ENCODE measurements at places on chromosomes 16 and 17.

DNA sequence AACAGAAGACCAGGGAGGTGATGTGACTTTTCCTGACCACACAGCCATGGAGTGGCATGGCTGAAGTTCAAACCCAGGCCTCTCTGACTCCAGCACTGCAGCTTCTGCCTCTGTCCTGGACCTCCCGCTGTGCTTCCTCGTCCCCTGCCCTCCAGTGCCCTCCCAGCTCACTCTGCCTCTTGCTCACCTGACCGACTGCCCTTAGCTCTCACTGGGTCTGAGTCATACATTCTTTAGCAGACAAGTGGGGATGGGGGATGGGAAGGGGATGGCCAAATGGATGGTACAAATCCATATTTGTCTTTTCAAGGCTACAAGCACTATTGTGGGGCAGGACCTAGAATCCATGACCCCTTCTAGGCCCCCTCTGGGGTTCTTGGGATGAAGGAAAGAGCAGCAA, 33.0 kb downstream of the PITPNM3 start:
- DNase-seq: no peak

GRCh38 chr16:79257953-79258490, 342.5 kb downstream of the MAF start:
- DNase-seq: no peak

DNA sequence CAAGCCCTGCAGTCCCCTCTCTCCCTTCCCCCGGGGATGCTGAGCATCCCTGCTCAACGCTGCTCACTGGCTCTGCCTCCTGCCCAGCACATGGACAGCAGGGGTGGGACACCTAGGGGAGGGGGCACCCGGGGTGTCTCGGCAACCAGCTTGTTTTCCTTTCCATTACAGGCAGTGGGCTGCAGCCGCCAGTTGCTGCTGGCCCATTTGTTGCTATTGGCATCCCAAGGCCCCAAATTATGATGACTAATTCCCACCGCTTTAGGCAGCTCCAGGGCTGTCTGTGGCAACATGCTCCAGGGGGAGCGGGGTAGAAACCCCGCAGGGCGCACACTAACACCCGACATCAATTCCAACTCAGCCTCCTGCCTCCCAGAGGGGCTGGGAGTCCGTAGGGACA, 4.9 kb downstream of the SDK2 start:
- DNase-seq: no peak

DNA sequence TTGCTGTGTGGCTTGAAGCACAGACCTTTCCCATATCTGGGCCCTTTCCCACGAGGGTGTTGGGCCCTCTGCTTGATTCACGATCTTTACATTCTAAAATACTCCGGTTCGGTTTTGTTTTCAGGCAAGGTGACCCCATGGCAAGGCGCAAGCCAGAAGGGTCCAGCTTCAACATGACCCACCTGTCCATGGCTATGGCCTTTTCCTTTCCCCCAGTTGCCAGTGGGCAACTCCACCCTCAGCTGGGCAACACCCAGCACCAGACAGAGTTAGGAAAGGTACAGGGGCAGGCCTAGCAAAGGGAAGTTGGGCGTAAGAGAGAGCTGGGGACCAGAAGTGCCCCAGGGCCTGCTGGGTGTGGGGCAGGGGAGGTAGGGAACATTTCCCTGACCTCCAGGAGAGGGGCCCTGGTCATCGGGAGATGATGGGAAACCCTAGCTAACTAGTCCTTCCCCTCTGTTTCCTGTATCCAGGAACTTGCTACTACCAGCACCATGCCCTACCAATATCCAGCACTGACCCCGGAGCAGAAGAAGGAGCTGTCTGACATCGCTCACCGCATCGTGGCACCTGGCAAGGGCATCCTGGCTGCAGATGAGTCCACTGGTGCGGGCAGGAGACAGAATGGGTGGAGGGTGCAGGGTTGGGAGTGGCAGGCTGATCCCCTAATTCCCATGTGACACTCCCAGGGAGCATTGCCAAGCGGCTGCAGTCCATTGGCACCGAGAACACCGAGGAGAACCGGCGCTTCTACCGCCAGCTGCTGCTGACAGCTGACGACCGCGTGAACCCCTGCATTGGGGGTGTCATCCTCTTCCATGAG, 1.4 kb downstream of the ALDOA start:
- DNase-seq: no peak

DNA sequence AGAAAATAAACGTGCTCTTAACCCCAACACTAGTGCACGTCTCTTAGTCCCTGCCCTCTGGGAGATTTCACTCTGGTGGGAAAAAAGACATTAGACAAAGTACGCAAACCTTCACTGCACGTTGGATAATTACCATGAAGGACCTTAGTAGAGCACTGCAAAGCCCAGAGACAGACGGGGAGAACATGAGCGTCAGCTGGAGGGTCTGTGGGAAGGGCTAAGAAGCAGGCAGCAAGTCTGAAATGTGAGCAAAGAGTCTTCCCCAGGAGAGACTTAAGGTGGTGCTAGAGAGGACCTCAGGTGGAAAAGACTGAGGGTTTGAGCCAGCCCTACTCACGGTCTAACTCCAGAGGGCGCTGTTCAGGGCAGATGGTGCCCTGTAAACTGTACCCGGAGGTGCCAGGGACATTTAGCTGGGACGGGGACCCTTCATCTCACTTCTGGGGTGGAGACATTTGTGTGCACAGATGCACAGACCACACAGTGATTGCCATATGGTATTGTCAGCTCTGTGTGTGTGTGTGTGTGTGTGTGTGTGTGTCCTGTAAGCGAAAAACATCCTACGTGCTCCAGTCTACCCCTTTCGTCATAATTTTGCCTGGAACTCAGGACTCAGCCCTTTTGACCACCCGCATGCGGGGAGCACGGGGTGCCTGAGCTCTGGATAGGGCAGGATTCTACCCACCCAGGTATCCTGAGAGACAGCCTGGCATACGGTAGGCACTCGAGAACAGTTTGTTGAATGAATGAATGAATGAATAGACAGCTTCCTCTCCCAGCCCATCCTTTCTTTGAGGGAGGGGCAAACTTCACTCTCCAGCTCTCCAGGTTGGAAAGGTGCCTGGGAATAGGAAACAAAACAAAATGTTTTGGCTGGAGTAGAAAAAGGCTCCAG, 10.1 kb upstream of the STAC2 start:
- no peak for DNase-seq

GRCh38 chr17:51533821-51534220, 273.5 kb downstream of the UTP18 start:
- peak; percentile 14 for DNase-seq

GRCh38 chr17:3890082-3890877, 2.6 kb downstream of the CAMKK1 start:
- no peak for DNase-seq

DNA sequence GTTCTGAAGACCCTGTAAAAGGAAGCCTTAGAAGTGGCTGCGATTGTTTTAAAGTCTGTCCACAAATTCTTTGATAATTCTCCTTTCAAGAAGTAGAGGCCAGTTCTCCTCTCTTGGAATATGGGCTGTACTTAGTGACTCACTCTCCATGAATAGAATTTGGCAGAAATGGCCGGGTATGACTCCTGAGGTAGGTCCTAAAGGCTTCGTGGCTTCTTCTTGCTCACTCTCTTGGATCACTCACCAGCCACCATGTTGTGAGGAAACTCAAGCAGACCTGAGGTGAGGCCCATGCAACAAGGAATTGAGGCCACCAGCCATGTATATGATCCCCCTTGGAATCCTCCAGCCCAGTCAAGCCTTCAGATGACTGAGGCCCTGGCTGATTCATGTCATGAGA, 75.8 kb downstream of the WWOX start:
- no peak for DNase-seq

GRCh38 chr17:33499040-33499439, 205.9 kb upstream of the ASIC2 start:
- DNase-seq: no peak

DNA sequence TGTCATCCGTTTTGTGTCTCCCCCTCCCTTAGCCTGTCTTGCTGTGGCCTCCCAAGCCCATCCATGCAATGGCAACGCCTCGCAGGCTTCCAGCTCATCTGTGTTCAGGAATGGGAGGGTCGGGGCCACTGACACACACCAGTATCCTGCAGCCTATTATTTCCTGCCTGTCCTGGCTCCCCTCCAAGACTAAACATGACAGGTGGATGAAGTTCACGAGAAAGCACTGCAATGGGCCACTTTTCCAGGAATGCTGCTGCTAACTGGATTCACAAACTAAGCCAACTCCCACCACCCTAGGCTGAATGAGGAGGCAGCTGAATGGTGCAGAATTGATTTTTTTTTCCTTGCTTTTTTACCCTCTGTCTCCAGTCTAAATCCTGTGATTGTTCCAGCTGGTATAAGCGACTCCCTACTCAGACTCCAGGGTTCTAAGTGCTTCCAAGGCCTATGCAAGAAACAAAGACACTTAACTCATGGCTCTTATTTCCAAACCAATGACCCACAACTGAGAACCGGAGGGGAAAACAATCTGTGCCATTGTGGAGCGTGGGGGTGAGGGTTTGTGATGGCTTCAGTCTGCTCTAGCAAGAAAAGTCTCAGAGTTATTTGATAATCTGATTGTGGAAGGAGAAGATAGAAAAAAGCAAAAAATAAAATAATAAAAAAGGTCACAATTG, 23.3 kb downstream of the TMEM100 start:
- peak; percentile 71 for DNase-seq

DNA sequence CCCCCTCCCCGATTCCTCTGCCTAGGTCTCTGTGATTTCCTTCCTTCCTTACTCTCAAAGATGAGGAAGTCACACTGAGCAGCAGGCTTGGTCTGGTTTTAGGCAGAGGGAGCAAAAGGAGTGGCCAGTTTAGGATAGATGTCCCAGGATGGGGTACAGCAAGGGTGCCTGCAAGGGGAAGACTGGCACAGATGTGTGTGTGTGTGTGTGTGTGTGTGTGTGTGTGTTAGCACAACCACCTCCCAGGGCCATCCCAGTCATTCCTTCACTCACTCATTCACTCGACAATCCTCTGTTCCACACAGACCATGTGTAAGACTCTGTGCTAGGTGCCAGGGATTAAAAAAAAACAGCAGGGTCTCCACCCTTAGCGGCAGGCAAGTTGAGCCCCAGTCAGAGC, 35.9 kb downstream of the TMEM132E start:
- DNase-seq: no peak

GRCh38 chr17:81542431-81543338, 9.5 kb downstream of the FAAP100 start:
- DNase-seq: no peak

DNA sequence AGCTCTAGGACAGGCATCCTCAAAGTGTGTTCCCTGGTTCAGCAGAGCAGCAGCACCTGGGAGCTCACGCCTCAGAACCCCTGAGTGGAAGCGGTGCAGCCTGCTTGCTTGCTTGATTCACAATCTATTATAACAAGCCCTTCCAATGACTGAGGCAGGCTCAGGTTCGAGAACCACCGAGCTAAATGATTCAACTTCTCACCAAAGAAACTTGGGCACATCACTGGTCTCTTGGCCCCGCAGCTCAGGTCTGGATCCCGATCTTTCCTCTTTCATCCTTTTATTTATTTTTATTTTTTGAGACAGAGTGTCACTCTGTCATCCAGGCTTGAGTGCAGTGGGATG, 24.5 kb downstream of the CLUH start:
- no peak for DNase-seq

GRCh38 chr16:51453251-51453650, 302.2 kb upstream of the SALL1 start:
- no peak for DNase-seq

GRCh38 chr17:8029121-8029520, 9.7 kb upstream of the ALOX15B start:
- DNase-seq: no peak

DNA sequence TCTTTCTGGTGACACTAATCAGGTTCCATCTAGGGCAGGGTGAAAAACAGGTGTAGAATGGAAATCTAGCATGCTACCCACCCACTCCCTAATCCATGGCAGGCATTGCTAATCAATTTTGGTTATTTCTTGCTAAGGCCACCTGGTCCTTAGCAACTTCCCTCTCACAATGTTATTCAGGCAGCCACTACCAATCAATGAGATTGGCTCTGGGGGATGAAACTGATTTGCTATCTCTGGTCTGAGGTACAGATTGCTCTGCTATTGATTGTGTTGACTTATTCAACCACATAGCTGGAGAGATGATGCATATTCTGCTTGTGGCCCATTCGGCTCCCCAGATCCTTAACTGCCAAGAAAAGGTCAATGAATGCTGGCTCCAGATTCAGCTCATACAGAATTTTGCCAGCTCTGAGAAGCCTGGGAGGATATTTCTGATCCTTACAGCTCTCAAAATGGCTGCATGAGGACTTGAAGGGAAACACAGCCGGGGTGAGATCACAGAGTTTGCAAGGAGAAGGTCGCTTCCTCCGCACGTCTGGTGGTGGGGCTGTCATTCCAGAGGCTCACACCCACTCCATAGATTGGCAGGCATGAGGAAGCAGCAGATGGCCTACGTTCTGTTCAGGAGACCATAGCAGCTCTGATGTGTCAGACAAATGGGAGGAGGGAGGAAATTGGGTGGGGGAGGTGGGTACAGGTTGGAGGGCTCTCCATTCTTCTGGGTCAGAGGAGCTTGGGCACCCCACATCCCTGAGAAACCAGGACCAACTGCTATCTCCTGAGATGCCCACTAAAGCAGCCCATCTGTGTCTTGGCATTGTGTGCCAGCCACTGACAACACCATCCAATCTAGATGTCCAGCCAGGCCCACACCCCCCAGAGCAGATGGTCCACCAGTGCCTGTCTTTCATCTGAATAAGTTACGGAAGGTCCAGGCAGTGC, 22.3 kb downstream of the SEZ6 start:
- no peak for DNase-seq

DNA sequence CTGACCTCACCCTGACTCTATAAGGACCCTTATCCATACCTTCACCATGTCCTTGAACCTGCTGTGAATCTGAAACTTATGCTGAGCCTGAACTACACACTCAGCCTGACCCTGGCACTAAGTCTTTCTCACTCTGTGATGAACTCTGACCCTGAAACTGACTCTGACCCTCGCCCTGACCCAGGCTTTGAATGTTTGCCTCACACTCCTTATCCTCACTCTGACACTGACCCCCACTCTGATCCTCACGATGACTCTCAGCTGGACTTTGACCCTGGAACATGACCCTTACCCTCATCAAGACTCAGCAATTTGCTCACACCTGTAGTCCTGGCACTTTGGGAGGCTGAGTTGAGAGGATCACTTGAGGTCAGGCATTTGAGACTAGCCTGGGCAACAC, 4.4 kb downstream of the AHSP start:
- DNase-seq: no peak

Measured in left kidney (tissue), 8 donors.